ENCODE measurements at places on chromosomes 3 and 15. TPM values are rescaled to one million over a fixed set of nuclear protein-coding genes. Genes with fewer than 3 reads are reported as not detected.

DNA sequence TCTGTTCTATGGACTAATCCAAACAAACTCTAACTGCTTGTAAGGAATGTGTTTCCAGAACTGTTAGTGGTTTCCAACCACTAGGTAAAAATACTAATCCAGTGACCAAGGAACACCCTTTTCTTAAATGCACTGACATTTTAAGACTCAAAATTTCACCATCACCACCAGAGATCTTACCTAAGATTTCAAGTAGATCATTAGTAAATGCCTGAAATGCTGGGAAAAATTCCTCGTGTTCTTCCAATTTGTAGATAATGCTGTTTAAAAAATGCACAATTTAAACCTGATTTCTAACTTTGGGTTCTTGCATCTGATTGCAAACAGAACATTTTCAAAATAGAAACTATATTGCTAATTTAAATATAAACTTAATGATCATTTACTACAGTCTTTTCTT, 63.4 kb downstream of the ESYT3 start:
- DNase-seq: no peak

GRCh38 chr3:70982284-70982683, 601.2 kb downstream of the FOXP1 start:
- peak; percentile 75 for DNase-seq

DNA sequence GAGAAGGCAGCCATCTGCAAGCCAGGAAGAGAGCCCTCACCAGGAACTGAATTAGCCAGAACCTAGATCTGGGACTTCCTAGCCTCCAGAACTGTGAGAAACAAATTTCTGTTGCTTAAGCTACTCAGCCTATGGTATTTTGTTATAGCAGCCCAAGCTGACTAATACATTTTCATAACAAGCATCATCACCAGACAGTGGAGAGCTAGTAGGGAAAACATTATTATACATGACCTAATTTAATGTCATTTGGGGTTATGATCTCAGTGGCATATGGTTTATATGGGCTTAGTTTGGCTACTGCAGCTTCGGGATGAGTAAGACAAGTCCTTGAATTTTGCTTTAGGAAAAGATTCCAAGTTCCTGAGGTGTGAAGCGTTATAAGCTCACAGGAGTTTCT, 35.6 kb downstream of the LNP1 start:
- DNase-seq: no peak

GRCh38 chr3:142628801-142629200, 32.6 kb downstream of the PLS1 start:
- no peak for DNase-seq

GRCh38 chr3:24235121-24235520, 259.5 kb downstream of the THRB start:
- no peak for DNase-seq

GRCh38 chr3:46349484-46350261, 4.2 kb upstream of the CCR2 start:
- DNase-seq: no peak

DNA sequence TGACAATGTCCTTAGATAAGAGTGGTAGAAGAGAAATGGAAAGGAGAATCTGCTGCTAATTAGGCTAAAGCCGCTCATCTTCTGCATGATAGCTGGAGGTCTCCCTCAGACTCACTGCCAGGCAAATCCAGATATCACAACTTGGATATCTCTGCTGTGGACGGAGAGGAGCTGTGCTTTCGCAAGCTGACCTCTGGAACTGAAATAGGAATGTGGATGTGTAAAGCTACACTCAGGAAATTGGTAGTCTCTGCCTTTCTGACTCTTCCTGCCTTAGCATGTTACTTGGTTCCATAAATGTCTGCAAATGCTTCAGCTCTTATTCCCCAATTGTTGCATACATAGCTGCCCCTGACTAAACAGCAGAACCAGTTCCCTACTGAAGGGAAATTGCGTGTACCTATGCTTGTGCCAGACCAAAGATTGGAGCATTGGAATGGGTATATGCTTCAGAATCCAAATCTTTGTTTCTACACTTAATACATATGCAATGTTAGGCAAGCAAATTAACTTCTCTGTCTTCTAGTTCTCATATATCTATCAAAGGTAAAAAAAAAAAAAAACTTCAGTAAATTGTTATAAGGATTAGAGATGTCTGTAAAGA, 74.7 kb upstream of the ROBO2 start:
- peak; percentile 52 for DNase-seq

Gene VEPH1
- 77.6 TPM for total RNA-seq

GRCh38 chr15:59401824-59402569, 29.3 kb upstream of the MYO1E start:
- no peak for DNase-seq

DNA sequence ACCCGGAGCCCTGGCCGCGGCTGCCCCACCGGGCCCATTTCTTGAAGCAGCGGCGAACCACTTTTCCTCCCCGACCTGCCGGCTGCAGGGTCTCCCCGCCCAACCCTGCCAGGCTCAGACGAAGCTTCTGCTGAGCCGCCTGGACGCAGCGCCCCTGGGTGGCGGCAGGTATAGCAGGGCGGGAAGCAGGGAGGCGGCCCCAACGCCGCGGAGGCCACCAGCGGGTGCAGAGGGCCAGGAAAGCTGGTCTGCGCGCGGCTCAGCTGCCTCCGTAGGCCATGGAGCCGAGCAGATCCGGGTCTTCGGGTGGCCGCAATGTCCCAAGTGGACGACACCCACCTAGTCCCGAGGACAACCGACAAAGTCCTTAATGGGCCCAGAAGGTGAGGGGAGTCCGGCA, 21.9 kb upstream of the SRPRB start:
- no peak for DNase-seq

GRCh38 chr3:149203758-149204157, 17.9 kb downstream of the CP start:
- DNase-seq: no peak

- no peak for DNase-seq
Observed at GRCh38 chr15:58451826-58452225, 20.0 kb downstream of the LIPC start.

- DNase-seq: no peak
Observed at GRCh38 chr3:172630316-172630715, 80.6 kb downstream of the NCEH1 start.

Gene CLDN18
- total RNA-seq: 114 TPM
